Left renal cortex interstitium (tissue), 4 donors: ENCODE measurements at places on chromosomes 7 and 10.

- DNase-seq, result no peak
Observed at GRCh38 chr10:68371604-68372003, 35.5 kb downstream of the RUFY2 start.

DNA sequence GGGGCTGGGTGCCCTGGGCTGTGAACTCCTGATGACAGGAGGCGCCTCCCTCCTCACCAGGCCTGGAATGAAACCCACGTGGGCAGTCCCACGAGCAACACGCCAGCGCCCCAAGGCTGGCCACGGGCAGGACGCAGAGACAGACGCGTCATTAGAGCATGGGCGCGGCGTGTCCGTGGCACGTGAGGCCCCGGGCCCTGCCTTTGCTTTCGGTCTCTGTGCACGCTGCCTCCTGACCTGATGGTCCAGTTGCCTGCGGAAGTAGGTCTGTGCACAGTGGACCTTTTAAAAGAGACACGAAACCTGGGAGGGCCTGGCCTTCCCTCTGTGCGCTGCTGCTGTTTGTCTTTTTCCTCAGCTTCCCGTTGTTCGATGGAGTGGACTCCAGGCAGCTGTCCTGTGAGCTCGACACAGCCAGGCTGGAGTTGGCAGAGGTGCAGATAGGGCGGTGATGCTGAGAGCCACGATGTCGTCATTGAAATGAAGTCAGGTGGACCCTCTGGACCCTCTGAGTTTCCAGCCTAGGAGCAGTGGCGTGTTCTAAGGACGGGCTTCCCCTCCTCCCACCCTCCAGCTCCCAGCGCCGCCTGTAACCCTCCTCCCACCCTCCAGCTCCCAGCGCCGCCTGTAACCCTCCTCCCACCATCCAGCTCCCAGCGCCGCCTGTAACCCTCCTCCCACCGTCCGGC is 40.1 kb upstream of the CFAP46 start:
- DNase-seq, result no peak

- no peak for DNase-seq
Observed at GRCh38 chr10:62904281-62904875, 88.2 kb upstream of the EGR2 start.

GRCh38 chr10:128570319-128570995 is 444.2 kb upstream of the MKI67 start:
- DNase-seq, result no peak

DNA sequence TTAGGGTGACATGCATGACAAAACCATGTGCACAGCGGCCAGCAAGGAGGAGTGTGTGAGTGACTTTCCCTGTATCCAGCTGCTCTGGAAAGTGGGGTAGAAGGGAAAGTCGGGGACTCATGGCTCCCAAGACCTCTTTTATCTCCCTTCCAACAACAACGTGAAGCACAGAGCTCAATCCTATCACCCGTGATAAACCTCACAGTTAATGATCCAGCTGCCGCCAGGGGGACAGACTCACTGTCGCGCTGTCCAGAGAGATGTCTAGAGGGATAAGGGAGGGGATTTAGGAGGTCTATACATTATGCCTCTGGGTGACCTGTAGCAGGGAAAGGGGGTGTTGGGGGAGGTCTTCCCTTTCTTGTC is 84.0 kb upstream of the SMNDC1 start:
- DNase-seq, result no peak

GRCh38 chr10:124627866-124628675 is 116.1 kb downstream of the FAM53B start:
- no peak for DNase-seq

DNA sequence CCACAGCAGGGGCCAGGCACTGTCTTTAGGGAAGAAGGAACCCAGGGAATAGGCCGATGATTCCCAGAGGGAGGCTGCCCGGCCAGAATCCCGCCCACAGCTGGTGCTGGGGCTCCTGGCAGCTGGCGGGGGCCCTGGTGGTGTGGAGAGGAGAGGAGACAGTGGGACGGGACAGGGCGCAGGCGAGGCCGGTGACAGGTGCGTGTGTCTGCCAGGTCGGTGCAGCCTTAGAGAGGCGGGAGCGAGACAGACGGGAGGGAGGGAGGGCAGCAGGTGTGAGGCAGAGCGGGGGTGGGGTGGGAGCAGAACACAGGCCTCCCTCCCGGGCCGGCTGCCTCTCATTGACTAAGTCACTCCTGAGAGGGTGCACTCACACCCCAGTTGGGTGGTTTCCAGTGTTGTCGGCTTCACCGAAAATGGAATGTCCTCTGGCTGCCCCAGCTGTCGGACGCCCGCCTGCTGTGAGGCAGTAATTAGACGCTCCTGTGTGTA is 55.2 kb downstream of the ELFN1 start:
- no peak for DNase-seq

- no peak for DNase-seq
Observed at GRCh38 chr7:84565345-84566074, 370.9 kb upstream of the SEMA3A start.

GRCh38 chr7:150801242-150801945 is 825 bp downstream of the TMEM176A start:
- DNase-seq, result no peak
